Right kidney (tissue), 9 donors: ENCODE measurements at places on chromosomes 13 and 19.

- peak; percentile 51 for DNase-seq
Observed at GRCh38 chr19:12996406-12997094, 1.3 kb downstream of the NFIX start.

DNA sequence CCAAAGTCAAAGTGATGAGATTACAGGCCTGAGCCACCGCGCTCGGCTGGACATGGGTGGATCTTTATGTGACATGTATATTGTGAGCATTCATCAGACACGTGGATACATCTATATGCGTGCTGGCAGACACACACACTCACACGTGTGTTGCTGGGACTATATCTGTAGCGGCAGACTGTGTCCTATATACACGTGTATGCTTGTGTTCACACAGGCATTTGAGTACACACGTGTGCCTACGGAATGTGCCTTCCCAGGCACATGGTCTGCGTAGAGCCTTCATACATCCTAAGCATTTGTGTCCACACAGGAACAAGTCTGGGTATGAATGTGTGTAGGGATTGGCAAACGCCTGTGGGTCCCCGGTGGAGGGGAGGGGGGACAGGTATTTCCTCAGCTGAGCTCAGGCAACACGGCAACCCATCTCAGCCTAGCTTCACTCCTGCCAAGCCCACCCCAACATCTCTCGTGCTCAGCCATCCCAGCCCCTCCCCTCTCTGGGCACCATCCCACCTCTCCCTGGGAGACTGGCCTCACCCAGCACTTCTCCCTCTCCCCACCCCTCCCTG is 2.6 kb downstream of the UNC13A start:
- DNase-seq = no peak

DNA sequence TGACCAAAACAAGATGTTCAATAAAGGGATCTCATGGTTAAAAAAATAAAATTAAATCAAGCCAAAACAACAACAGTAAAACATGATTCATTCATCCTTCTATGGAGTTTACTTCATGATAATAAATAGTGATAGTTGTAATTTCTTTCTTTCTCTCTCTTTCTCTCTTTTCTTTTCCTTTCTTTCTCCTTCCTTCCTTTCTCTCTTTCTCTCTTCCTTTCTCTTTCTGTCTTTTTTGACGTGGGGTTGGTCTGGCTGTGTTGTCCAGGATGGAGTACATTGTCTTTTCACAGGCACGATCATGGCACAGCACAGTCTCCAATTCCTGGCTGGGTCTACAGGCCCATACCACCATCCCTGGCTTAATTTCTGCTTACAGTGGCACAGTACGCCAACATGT is 29.1 kb upstream of the PCCA start:
- DNase-seq = no peak

GRCh38 chr19:51786646-51787494 is 8.1 kb upstream of the FPR3 start:
- no peak for DNase-seq
